ENCODE measurements at places on chromosomes 6 and 20.

GRCh38 chr6:52849137-52849536, 8.5 kb upstream of the GSTA5 start:
- DNase-seq: no peak

GRCh38 chr6:106064142-106064541, 22.0 kb upstream of the PRDM1 start:
- no peak for DNase-seq

DNA sequence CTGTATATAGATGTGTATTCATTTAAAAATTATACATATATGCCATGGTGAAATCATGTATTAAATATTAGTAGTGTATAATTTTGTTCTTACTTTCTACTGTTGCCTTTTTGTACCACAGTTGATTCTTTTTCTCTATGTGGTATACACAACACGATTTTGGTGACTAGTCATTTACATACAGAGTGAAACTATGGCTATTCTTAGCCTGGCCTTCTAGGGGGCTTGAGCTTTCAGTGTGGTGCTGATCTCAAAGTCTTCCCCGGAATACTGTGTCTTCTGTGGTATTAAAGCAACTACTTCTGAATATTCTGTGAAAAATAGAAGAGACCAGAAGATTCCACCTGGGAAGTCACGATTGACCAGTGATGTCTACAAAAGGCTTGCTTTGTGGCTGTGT, 301.9 kb downstream of the UTRN start:
- DNase-seq: no peak

DNA sequence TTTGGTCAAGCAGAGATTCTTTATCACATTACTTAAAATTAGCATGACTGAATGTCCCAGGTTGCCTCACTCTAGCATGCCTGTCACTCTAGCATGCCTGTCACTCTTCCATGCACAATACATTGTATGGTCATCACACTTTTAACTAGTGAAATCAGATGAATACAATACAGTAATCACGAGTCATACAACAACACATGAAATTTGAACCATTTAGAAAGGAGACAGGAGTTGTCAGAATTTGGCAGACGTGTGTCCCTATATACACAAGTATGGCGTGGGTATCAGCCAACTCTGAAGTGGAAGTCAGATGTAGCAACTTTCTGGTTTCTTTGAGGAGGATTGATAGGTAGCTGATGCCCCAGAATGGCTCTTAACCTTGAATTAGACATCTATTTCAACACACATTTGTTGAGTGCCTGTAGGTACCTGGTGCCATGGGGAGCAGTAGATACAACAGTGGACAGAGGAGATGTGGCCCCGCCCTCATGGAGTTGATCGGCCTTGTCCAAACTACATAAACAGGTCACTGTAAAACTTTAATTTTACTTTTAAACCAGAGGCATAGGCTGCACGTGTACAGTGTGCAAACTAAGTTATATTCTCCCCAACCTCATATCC, 116.1 kb upstream of the TIAM2 start:
- DNase-seq: no peak

DNA sequence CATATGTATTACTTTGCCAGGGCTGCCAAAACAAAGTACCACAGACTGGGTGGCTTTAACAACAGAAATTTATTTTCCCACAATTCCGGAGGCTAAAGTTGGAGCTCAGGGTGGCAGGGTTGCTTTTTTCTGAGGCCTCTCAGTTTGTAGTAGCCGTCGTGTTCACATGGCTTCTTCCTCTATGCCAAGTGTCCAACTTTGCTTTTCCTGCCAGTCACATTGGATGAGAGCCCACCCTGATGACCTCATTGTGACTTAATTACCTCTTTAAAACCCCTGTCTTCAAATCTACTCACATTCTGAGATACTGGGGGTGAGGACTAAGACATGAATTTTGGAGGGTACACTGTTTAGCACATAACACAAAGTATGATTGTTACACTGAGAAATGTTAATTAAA, 9.9 kb upstream of the ECT2L start:
- no peak for DNase-seq

DNA sequence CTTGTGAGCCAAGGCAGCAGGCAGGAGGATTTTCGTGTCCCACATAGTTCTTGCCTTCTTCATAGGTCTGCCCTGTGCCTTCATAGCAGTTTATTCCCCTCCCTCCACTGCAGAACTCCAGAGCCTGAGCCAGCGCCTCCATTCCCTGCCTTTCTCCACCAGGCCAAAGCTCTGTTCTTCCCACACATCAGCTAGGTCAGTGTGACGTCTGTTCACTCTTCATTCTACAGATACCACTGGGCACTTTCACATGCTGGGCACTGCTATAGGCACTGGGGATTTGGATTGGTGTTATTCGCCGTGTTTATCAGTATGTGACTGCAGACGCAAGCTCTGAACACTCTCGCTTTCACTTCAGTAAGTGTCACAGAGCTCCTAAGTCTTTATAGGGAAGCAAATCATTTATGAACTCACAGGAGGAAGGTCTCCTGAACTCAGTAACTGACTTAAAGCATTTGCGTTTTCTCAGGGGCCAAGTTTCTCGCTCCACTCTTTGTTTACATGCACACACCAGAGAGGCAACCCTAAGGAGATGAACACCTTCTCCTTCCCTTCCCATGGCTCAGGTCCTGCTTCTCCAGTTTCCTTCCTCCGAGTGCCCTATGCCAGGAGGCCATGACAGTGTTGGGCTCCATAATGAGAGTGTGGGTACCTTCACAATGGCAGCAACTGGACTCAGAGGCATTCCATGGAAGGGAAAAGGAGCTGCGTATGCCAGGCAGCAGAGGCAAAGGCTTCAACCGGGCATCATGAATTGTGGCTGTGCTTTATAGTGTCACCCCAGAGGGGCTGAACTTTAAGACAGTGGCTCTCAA, 6.3 kb upstream of the APMAP start:
- no peak for DNase-seq

- no peak for DNase-seq
Observed at GRCh38 chr20:17502105-17502504, 29.1 kb downstream of the BFSP1 start.

DNA sequence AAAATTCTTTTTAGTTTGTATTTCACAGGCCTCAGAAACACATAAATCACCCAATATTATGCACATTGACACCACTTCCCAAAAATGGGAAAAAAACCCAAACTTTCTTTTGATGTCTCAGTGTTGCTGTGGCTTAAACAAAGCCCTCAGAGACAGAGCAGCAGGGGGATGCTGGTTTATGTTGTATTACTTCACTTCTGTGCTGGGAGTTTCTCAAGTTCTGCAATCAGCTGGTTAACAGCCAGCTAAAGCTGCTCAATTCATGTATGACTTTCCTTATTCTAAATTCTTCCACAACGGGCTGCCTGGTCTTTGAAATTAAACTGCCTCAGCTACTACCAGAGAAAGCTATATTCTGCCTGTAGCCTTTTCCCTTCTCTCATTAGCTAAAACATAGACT, 5.6 kb downstream of the FILIP1 start:
- no peak for DNase-seq

- DNase-seq: no peak
Observed at GRCh38 chr6:136338486-136338885, 48.8 kb upstream of the BCLAF1 start.

DNA sequence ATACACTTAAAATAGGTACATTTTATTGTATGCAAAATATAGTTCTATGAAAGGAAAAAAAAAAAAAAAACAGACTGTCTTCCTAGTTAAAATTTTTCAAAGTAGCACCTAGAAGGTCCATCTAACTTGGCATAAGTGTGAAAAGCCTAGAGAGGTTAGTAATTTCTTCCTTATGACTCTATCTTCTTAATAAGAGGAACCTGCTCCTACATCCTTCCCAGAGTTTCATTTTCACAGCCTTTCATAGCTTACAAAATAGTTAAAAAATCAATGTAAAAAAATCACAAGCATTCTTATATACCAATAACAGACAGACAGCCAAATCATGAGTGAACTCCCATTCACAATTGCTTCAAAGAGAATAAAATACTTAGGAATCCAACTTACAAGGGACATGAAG, 28.8 kb downstream of the OGFRL1 start:
- no peak for DNase-seq

DNA sequence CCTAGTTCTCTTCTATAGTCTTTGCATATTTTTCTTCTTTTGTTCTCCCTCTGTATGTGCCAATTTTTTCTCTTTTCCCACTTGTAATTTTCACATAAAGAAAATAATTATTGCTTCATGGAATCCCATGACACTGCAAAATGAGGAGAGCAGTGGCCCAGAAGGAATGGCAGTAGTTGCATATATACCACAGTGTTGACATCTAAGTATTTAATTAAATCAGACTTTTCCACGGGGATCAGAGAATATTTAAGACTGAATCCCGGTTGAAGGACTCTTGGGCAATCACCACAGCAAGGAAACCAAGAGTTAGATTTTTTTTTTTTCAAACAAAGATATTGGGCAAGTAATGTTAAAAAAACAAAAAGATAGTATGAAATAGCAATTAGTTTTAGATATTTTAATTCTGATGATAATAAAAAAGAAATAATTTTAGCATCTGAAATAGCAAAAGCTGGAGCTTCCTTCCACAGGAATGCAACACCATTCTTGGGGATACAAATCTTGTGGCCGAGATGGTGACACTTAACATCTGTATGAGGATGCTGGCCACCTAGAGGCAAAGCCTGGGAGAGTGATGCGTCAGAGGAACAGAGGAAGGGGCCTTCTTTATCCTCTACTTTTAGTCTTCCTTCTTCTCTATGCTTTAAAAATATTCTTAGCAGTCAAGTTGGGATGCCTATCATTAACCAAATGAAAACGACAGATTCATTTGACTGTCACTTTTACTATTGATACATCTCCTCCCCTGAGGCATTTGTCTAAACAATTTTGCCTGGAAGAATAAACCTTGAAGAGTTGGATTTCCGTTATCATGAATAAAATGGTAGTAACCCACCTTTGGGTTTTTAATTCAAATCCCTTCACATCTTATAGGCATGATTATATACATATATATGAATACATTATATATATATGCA, 356.2 kb downstream of the GJA1 start:
- DNase-seq: no peak

GRCh38 chr6:151029970-151030369, 164.5 kb downstream of the MTHFD1L start:
- DNase-seq: no peak

- DNase-seq: no peak
Observed at GRCh38 chr6:119240257-119241110, 109.1 kb downstream of the MAN1A1 start.

DNA sequence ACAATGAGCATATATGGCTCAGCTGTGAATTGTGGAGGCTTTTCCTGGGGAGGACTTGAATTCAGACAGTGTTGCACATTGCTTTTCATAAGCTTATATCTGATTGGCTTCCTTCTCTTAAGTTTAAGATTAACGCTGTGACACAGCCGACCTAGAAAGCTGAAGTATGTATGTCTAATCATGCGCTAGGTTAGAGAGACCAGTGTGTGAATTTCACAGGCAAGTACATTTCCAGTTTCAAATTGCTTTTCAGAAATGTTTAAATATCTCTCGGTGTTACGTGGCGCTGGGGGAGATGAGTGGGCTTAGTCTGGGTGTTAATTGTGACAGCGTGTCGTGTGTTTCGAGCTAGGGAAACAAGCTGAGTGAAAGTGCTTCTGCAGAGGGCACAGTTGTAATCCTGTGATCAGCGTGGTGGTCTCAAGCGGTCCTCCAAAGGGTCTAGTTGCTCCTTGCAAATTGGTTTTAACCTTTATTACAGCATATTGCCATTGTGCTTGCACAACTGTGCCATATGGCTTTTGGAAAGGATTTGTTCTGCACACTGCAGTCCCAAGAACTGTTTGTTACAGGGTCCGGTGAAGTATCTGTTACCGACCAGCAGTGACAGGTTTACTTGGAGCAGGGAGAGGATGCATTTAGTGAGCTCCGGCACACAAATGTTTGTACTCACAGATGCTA, 166.6 kb downstream of the SASH1 start:
- DNase-seq: no peak

- no peak for DNase-seq
Observed at GRCh38 chr6:37940074-37940847, 120.7 kb downstream of the ZFAND3 start.
